ENCODE measurements at places on chromosomes 2 and 18.

- no peak for DNase-seq
Observed at GRCh38 chr2:11292464-11293255, 51.8 kb downstream of the ROCK2 start.

- DNase-seq, result no peak
Observed at GRCh38 chr2:9554921-9555296, 721 bp downstream of the ADAM17 start.

- no peak for DNase-seq
Observed at GRCh38 chr2:155100261-155100660, 401.8 kb downstream of the KCNJ3 start.

- no peak for DNase-seq
Observed at GRCh38 chr2:85748039-85748734, 5.6 kb upstream of the ATOH8 start.

- DNase-seq, result no peak
Observed at GRCh38 chr2:9914384-9915065, 37.0 kb upstream of the GRHL1 start.

GRCh38 chr2:58875436-58875835, 634.3 kb upstream of the FANCL start:
- no peak for DNase-seq

DNA sequence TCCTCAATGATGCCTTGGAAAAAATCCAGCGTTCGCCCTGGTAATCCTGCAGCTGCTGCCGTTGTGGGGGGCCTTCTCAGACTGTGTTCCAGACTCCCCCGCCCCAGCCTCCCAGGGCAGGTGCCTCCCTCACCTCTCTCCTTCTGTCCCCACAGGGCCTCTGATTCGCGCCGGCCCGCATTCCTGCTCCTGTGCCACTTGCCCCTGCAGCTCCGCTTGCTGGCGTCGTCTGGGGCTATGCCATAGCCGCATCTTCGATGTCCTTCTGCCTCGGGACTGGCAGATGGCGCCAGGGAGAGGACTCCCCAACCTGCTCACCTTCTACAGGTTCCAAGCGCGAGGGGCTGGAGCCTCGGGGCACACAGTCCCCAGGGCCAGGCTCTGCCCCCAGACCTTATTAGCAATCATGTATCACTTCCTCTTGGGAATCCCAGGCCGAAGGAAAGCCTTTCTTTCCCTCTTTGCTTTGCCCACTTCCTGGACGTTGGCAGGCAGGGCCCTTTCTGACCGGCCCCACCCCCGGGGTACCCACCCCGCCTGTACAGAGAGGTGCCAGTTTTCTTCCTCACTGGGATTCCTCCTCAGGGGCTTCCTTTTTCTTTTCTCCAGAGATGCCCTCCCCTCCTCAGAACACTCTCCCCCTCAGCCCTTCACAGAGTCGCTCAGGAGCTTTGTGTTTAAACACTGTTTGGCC, 4.4 kb downstream of the SPATA3 start:
- DNase-seq, result no peak

DNA sequence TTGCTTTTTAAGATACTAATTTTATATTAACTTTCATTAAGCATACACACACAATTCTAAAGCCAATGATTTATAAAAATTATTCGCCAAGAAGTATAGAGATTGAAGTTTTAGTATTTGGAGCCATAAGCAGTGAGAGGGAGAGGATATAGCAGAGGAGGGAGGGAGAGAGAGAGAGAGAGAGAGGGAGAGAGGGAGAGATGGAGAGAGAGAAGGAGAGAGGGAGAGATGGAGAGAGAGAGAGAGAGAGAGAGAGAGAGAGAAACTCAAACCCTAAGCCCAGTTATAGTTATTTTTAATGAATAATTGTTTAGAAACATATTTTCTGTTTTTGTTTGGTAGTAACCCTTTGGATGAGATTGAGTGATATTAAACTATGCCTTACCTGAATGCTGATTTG, 5.3 kb downstream of the TWIST2 start:
- DNase-seq, result no peak

DNA sequence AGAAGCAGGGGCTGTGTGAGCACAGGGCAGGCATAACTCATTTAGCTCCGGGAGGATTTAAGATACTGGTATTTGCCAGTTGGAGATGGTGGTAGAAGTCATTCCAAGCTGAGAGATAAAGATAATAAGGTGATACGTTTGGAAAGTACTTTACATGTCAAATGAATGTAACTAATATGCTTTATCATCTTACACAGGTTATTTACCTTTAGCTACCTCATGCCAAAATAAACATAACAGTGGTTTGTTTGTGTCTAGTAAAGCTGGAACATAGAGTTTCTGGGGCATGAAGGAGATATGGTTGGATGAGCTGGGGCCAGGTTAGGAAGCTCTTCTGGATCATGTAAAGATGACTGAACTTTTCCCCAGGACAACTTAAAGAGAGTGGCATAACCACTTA, 126.9 kb upstream of the PIK3C3 start:
- DNase-seq, result no peak

- DNase-seq, result no peak
Observed at GRCh38 chr2:216687646-216688045, 7.7 kb downstream of the IGFBP5 start.

GRCh38 chr2:75828826-75829225, 118.1 kb upstream of the GCFC2 start:
- DNase-seq, result no peak

DNA sequence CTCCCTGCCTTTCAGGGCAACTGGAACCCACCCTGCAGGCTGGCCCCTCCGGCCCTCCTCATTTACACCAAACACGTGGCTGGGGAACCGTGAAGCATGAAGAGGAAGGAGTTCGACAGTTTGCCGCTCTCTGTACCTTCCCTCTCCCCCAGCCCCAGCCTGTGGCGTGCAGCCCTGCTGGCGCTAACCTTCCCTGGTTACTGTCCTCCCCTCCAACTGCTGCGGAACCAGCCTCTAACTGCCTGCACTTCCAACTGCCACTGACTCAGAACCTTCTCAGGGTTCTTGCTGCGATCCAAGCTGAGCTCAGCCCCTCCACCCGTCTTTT, 19.2 kb upstream of the GNAL start:
- no peak for DNase-seq

DNA sequence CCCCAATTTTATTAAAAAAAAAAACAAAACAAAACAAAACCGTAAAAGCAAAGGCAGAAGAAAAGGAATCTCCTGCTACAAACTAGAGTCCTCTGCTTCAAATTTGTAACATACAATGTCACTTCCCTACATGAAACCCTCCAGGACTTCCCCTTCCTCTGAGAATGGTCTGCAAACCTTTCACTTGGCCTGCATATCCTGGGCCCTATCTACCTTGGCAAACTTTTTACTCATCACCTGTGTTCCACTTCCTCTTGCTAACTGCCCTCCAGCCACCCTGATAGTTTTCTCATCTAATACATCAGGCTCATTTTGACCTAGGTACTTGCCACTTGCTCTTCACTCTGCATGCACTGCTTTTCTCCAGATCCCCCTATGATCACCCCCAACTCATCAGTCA, 255.5 kb downstream of the ETAA1 start:
- no peak for DNase-seq

GRCh38 chr2:84121-84520, 37.8 kb upstream of the FAM110C start:
- DNase-seq, result no peak

GRCh38 chr2:24111407-24111901, 11.7 kb downstream of the PFN4 start:
- DNase-seq, result no peak

DNA sequence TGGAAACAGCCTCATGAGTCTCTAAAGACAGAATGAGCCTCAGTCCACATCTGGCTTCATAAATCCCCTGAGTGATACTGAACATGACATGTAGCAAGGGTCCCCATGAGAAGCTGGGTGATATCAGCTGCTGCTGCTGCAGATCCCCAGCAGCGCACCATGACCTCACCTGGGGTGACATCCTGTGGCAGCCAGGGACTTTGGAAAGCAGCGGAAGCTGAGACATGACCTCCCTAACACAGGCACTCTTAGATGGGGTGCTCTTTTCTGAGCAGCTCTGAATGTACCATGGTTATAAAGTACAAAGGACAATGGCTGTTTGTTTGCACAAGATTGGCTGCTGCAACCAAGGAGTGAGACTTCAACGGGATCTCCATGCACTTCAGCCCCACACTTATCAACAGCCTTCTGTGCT, 74.7 kb upstream of the TMEM200C start:
- no peak for DNase-seq

- no peak for DNase-seq
Observed at GRCh38 chr2:204024503-204024902, 87.9 kb downstream of the ICOS start.

DNA sequence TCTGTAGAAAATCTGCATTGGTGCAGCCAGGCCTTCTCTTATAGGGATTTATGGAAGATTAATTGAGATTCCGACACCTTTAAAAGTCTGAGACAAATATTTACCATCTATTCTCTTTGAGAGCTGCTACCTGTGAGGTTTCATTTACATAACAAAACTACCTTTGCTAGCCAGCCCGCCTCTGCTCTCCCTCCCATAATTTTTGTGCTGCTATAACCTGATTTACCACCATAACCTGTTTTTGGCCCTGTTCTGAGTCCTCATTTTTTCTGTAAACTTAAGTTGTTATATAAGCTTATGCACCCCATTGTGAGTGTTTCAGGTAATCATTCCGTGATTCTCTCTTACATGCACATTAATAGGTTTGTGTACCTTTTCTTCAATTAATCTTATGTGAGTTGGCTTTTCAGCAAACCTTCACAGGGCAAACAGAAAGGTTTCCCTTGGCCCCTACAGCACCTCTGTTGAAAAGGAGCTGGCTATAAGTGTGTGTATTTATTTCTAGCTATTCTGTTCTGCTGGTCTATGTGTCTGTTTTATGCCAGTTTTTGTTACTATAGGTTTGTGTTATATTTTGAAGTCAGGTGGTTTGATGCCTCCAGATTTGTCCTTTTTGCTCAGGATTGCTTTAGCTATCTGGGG, 114.9 kb upstream of the XIRP2 start:
- no peak for DNase-seq

- no peak for DNase-seq
Observed at GRCh38 chr18:46293742-46294181, 189.6 kb downstream of the HAUS1 start.

DNA sequence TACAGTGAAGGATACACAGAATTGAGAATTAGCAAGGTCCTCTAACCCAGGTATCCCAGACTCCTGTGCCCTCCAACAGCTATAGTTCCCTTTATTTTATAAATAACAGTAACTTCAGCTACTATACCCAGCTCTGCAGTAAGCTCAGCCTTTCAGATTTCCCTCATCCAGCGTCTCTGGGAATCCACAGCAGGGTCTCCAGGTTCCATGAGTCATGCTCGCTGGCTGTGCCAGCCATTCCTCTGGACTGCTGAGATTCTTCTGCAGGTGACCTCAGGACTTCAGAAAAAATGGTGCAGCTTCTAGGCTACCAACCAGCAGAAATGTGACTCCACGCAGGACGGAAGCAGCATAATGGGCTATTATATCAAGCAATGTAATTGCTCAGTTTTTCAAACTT, 419.3 kb downstream of the ZNF516 start:
- no peak for DNase-seq

GRCh38 chr2:225510796-225511195, 111.3 kb downstream of the NYAP2 start:
- no peak for DNase-seq

DNA sequence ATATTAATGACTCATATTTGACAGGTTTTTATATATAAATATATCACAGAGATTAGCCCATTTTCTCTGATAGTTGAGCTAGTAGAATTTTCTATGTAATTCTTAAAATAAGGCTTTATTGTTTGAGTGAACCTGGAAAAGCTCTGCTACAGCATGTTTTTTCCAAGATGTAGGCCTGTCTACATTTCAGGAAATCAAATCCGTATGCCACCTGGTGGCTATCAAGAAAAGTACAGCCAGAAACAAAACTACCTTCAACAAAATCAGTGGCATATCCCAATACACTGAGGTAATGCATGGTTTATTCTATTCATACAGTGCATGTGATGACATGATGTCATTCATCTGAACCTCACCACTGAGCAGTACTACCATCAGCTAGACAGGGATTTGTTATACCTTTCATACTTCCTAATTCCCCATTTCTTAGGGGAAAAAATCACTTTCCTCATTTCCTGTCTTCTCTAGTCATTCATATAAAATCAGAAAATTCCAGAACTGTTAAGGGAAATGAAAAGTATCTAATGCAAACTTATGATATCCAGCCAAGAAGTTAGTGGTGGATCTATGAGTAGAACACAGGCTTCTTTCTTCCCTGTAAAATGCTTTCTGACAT, 310.4 kb upstream of the SYT4 start:
- no peak for DNase-seq

DNA sequence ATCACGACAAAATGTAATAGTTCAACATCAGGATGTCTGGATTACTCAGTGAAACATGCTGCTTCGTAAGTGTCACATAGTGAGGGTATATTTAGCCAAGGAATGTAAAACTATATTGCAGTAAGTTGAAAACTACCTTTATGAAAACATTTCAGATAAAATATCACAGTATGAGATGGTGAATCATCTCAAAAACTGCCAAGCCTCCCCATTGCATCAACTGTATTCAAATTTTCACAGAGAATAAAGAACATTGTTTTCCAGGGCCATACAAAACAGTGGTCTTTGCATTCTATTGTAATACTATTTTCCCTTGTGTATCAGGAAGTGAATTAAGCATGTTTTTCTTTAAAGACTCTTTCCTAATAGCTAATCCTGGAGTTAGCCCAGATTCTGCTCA, 47.6 kb upstream of the MSTN start:
- DNase-seq, result no peak

DNA sequence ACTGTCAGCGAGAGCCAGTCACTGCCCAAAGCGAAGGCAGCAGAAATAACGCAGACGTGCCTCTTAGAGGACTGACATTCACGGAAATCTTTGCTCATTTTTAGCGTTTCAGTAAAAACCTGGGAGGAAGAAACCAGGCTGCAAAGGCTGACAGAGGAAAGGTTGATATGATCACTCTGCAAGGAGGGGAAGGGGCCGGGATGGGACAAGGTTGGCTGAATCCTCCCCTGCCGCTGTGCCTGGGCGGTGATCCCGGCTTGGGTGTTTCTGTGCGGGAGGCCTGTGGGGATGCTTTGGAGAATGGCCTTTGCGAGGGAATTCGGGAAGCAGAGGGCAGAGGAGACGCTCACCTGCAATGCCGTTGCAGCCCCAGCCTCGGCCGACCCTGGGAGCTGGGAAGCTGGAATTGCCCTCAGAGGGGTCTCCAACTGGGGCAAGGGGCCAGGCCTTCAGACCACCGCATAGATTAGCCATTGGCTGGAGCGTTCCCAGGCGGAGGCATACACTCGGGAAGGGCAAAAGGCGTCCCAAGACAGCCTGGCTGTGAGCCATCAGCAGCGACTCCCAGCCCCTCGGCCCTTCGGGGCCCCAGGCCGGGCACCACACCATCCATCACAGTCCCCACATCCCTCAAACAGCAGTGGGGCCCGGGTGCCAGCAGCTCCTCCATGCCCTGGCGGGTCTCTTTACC, 111.7 kb upstream of the GPC1 start:
- DNase-seq, result no peak

DNA sequence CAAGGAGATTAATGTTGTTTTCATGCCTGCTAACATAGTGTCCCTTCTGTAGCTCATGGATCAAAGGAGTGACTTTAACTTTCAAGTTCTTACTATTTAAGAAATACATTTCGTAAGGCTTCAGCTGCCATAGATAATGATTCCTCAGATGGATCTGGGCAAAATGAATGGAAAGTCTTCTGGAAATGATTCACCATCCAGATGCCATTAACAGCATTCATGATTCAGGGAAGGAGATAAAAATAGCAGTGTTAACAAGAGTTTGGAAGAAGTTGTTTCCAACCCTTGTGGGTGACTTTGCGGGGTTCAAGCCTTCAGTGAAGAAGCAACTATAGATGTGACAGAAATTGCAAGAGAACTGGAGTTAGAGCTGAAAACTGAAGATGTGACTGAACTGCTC, 17.0 kb downstream of the VRK2 start:
- no peak for DNase-seq

Data from omental fat pad (tissue), 4 donors.